Aorta (tissue), 5 donors: ENCODE measurements at places on chromosomes 5 and 9. TPM values are rescaled to one million over a fixed set of nuclear protein-coding genes. Genes with fewer than 3 reads are reported as not detected.

CNTLN gene
- 17.0 TPM for total RNA-seq

FOXD4L6 gene
- total RNA-seq, result not detected

PCDHB7 gene
- 5.0 TPM for total RNA-seq

DNA sequence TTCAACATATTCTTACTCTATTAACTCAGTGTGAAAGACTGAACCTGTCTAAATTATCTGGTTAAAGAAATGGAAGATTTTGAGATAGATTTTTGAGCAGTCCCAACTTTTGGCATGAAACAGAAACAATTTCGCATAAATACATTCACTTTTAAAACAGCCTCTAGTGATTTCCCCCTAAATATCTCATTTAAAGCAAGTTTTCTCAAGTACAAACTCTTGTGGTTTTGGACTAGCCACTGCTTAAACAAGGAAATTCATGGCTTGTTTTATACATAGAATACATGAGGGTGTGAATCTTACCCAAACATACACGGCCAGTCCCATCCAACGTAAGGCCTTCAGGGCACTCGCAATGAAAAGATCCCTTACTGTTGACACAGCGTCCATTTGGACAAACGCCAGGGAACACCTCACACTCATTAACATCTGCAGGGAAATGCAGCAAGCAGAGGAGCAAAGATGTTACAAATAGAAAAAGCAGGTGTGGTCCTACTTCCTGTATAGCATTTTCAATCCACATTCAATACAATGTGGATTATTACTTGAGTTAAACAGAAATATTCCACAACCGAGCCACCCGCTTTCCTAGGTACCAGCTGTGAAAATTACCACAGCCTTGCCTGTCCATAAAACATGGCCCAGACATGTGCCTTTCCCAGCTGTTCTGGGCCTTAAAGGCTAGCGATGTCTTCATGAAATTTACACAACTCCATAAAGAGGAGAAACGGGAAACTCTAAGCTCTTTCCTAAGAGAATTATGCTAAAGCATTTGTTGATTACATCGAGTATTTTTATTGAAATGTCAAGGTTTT lies 188.8 kb downstream of the FBN2 start:
- H3K36me3 ChIP-seq, result no peaks in the 10 kb centered on the region
- H3K27me3 ChIP-seq, result no peaks in the 10 kb centered on the region
- DNase-seq, result no peak
- H3K4me1 ChIP-seq, result no peaks in the 10 kb centered on the region

DNA sequence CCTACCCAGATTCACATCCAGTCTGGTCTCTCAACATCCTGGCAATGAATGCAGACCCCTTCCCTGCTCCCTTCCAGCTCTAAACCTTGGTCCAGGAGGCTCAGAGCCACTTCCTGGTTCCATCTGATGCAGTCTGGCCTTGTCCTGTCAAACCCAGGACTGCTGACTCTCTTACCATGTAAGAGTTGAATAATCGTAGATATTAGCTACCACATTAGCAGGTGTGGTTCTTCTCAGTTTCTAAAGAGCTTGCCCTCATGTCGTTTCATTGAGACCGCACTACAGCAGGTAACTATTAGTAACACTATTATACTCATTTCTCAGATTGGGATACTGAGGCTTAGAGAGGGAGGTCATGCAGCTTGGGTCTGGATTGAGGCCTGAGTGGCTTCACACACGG lies 133.3 kb downstream of the BOD1 start:
- no peaks in the 10 kb centered on the region for H3K4me1 ChIP-seq
- DNase-seq, result no peak
- H3K4me3 ChIP-seq, result no peak overlapping the region
- H3K27me3 ChIP-seq, result no peaks in the 10 kb centered on the region

DNA sequence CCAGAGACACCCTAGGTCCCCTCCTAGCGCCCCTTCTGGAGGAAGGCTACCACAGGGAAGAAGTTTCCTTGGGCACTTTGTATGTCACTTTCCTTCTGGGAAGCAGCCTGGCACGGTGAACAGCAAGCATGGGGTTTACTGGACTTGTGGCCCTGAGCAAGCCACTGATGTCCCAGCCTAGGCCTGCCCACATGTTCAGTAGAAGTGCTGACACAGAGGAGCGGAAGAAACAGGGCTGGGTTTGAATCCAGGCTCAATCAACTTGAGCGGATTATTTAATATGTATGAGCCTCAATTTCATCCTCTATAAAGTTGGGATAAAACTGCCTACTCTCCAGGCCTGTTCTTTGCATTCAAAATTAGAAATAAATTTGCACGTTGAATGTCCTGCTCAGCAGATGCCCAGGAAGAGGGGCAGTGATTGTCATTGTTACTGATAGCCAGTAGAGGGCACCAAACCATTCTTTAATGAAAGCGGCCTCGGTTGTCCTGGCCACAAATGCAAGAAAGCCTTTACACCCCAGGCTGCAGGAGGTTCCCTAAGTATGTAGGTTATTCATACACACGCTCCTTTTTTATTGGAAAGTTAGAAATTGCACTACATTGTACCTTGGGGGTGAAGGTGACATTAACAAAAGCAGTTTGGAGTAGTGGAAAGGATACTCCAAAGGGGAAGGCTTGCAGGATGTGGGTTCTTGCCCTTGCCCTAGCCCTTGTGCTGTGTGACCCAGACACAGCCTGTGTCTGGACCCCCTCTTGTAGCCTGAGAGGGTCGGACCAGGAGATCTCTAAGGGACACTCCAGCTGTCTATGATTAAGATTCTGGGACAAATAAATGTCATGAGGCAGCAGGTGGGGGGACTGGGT lies 13.4 kb upstream of the XPA start:
- H3K27me3 ChIP-seq, result no peaks in the 10 kb centered on the region
- no peak overlapping the region for H3K27ac ChIP-seq
- H3K4me3 ChIP-seq, result no peak overlapping the region
- no peaks in the 10 kb centered on the region for H3K4me1 ChIP-seq
- no peaks in the 10 kb centered on the region for H3K36me3 ChIP-seq
- DNase-seq, result peak; percentile 48

GRCh38 chr5:87048156-87048555 lies 219.5 kb upstream of the RASA1 start:
- no peak overlapping the region for H3K4me3 ChIP-seq
- no peaks in the 10 kb centered on the region for H3K36me3 ChIP-seq
- no peak overlapping the region for H3K27ac ChIP-seq
- H3K27me3 ChIP-seq, result no peaks in the 10 kb centered on the region
- no peak for DNase-seq
